ENCODE measurements at places on chromosomes 7 and 10. TPM values are rescaled to one million over a fixed set of nuclear protein-coding genes. Genes with fewer than 3 reads are reported as not detected.

- no peak for DNase-seq
Measured at GRCh38 chr7:42645906-42646305, 266.0 kb downstream of the C7orf25 start.

GRCh38 chr7:155669717-155670505 lies 25.4 kb downstream of the RBM33 start:
- DNase-seq = peak; percentile 89

DNA sequence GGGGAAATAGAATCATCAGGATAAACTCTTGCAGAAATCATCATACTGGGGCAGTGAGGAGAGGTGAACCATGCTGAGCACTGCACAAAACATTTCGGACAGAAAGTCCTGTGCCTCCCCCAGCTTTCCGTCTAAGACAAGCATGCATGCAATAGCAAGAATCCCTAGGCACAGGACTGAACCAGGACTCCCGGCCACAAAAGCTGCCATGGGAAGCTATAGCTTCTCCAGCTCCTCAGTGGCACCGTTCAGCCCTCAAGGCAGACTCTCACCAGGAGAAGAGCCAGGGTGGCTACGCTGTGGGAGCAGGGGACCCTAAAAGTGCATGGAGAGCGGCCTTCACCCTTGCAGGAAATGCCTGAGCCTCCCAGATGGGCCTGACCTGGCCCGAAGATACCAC lies 70.8 kb downstream of the ASB13 start:
- no peak for DNase-seq

DNA sequence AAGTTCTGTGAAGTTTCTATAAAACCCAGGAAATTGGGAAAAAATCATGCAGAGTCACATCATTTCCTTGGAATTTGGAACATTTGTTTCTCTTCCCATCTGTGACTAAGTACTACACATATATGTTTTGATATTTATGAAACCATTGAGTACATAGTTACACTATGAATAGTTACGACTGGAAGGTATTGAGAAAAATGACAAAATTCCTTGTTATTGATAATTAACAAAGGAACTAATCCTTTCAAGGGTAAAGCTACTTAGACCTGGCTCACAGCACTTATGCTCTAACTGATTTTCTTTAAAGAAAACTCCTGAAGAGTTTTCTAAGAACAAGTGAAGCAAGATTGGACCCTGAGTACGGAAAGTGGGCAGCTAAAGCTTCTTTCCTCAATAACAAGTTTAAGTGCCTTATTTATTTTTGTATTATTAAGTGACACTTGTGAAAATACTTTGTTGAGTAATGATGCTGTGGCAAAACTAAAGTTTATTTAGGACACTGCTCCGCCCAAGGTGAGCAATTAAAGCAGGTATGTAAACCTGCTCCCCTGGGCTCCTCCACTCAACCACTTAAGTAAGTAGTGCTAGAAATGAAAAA lies 12.0 kb upstream of the GLCCI1 start:
- DNase-seq = no peak

DNA sequence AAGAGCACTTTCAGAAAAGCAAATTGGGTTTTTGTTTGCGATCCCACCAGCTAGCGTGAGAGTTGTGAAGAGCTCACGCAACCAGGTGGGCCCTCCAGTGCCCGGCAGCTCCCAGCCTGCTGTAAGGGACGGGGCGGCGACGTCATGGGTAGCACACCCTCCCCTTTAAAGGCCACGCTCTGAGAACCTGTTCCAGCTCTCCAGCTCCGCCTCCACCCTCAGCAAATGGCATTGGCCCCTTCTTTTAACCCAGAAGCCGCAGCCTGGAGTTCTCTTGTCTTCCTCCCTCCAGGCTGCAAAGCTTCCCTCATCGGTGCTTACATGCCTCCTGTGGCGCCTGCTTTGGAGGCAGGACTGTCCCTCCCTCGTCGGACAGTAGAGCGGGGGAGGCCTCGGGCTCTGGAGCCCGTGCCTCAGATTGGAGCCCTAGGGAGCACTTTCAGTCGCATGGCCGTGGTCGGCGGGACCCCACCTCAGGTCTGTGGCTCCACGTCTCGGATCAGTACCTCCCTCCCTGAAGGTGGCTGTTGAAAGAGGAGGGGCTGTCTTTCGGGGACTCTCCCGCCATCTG lies 32.9 kb downstream of the WIPI2 start:
- peak; percentile 71 for DNase-seq

DNA sequence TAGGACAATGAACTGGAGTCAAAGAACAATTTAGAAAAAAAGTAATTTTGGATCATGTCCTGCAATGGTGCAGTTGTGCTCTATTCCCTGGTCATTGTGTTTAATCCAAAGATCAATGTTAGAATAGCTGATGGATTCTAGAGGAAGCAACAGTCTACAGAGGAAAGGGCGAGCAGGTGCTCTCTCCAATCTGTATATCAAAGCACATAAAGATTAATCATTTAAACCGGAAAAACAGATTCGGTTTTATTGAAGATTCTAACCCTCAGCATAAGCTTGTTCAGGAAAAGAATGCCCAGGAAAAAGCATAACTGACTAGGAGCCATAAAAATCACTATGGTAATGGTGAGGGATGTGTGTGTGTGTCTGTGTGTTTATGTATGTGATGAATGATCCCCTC lies 110.3 kb downstream of the MALRD1 start:
- no peak for DNase-seq

- DNase-seq = no peak
Measured at GRCh38 chr7:47335557-47336471, 246.1 kb downstream of the TNS3 start.

DNA sequence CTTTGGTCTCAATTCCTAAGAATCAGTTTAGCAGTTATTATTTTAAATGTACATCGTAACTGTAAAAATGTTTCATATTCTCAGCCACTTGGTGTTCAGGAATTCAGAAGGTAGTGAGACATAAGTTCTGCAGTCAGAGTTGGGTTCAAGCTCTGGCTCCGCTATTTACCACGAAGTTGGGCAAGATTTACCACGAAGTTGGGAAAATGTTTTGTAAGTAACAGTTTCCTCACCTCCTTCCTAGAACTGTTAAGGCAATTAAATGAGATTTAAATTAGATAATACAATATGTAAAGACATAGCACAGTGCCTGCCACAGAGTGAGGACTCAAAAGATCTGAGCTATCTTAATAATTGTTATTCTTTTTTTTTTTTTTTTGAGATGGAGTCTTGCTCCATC lies 16.3 kb upstream of the ABLIM1 start:
- no peak for DNase-seq

GRCh38 chr7:21330462-21331178 lies 97.3 kb upstream of the SP4 start:
- no peak for DNase-seq

GRCh38 chr7:75996476-75996875 lies 2.1 kb upstream of the TMEM120A start:
- no peak for DNase-seq

- DNase-seq = no peak
Measured at GRCh38 chr7:96074871-96075270, 247.0 kb downstream of the SLC25A13 start.

DNA sequence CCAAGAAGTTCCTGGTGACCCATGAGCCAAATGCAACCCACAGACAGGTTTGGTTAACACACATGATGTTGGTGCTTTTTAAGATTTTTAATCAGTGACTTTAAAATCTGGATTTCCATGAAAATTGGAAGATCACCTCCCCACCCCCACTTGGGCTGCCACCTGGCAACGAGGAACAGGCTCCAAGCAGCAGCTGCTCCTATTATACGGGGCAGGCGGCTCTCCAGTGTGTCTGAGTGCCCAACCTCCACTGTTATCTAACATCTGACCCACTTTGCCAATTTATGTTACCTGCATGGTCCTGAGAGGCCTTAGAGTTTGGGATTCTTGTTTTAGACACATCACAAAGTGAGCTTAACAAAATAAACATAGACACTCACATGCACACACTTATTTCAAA lies 56.4 kb downstream of the SGMS1 start:
- DNase-seq = no peak

GRCh38 chr10:28738200-28738599 lies 60.9 kb downstream of the BAMBI start:
- no peak for DNase-seq

DNA sequence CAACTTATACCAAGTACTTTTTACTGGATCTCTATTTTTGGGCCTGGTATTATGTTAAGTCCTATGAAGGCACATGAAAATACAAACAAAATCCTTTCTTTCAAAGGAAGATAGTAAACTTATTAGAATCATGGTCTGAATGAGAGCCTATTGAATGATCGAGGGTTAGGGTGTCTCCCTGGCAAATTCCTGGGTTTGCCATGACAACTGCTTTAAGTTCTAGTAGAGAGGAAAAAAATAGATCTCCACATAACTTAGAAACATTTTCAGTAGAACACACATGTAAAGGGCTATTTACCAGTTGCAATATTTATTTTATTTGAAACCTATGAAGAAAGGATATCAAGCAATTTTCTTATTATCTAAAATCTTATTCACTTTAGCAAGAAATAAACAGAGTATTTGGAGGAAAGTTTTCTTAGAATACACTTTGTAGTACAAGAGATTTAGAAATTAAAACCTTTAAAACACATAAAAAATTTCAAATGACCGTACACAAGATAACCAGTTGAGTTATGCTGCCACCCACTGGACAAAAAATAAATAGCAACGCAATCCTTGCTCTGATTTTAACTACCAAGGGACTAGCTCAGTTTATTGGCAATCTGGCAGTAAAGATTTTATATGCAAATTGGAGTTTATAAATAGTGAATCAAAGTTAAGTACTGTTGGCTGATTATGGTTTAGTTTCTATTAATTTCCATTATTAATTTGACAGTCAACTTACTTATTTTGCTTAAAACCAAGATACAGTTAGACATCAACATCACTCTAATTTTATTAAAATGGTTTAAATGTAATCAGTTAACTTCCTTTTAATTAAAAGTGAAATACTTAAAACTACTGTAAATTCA lies 33.9 kb downstream of the CACUL1 start:
- no peak for DNase-seq

DNA sequence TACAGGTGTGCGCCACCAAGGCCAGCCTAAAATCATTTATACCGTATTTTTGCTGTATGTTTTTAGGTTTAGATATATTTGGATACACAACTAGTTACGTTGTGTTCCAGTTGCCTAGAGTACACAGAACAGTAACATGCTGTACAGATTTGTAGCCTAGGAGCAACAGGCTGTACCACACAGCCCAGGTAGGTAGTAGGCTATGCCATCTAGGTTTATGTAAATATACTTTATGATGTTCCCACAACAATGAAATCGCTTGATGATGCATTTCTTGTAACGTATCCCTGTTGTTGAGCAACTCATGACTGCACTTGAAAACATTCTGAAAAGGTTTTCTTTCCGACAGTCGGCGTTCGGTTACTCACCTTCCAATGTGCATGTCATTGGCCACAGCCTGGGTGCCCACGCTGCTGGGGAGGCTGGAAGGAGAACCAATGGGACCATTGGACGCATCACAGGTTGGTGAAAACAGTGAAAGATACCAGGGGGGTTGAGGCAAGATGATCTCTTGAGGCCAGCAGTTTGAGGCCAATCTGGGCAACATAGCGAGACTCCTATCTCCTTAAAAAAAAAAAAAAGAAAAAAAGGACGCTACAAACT lies 7.7 kb downstream of the PNLIP start:
- no peak for DNase-seq

DNA sequence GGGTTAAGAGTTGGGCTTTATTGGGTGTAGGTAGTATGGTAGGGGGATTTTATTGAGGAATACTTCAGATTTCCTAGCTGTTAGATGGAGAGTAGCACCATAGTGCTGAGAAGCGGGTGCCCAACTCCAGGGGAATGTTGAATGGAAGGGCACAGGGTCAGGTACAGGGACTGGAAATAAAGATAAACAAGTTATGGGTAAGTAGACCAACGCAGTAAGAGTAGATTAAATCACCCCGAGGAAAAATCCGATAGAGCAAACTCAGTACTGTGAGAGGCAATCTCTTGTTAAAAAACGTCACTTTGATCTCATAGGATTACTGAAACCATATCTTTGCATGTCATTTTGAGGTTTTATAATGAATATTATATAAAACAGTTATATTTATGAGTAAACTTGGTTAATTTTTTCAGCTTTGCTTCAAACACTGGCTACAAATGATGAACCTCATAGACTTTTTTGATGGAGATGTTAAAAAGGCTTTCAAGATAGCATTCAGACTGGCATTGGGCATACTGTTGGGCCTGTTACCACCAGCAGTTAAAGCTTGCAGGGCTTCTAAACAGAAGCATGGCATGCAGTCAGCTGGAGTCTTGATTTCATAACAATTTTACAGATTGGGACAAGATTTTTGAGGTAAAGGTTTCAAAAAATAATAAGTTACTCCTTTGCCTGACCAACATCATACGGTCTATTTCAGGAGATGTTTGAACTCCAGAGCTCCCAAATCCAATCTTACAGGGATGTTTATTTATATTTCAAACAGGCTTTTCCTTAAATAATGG lies 7.1 kb downstream of the AHR start:
- no peak for DNase-seq

DNA sequence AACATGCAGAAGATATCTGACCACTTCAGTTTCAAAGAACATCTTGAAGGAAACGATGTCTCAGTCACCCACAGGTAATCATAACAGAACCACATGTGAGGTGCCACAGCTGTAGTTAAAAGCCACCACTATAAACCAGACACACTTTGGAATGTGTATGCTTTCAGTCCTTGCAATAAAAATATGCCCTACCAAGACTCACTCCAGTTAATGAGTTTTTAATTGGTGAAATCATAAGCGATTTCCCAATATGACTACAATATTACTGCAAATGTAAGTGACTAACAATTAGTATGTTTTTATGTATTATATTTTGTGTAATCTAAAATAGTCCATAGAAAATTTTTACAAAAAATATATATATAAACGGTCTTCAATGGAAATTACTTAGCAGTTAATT lies 428.2 kb downstream of the PARD3 start:
- no peak for DNase-seq

- DNase-seq = no peak
Measured at GRCh38 chr7:107173691-107174406, 5.0 kb downstream of the HBP1 start.

- DNase-seq = peak; percentile 37
Measured at GRCh38 chr10:32144817-32145688, 88.8 kb upstream of the KIF5B start.

DNA sequence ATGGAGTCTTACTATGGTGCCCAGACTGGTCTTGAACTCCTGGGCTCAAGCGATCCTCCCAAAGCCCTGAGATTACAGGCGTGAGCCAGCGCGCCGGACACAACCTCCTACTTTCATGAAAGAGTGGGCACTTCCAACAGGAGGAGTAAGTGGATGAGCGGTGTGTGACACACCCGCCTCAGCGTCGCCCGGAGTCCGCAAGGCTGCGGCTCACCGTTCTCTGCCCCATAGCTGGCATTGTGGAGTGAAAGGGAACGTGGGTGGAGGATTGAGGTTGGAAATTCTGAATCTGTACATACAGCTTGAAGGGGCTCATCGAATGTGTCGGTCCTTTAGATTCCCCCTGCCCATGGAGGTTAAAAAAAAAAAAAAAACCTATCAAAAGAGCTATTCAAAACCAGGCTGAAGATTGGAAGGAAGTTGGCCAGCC lies 524 bp upstream of the PRXL2A start:
- DNase-seq = peak; percentile 57

The GPR141 gene
- total RNA-seq = 3.9 TPM

The NIPSNAP2 gene
- total RNA-seq = 30.2 TPM

The P4HA1 gene
- total RNA-seq = 33.9 TPM

The CHN2 gene
- 10.5 TPM for total RNA-seq

The CBX3 gene
- total RNA-seq = 116 TPM

The RGS10 gene
- total RNA-seq = 34.6 TPM

The GBX1 gene
- not detected for total RNA-seq

The ASB10 gene
- not detected for total RNA-seq

Data from upper lobe of left lung (tissue), 6 donors.